IMR-90 (cell line): ENCODE measurements at places on chromosomes 5 and 9. TPM values are rescaled to one million over a fixed set of nuclear protein-coding genes. Genes with fewer than 3 reads are reported as not detected.
A peak's percentile ranks its signal among the peaks of the same experiment; 100 is the strongest.

DNA sequence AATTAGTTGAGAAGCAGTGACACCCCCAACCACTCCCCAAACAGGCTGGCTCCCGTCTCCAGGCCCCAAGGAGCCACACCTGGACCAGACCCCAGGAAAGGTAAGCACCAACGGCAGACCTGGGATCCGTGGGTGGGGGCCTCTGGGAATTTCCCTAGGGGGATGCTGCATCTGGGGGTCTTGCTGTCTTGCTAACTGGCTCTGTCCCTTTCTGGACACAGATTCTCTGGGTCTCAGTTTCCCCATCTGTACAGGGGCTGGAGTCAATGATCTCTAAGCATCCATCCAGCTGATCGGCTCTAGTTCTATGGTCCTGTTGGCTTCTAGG is 27.9 kb upstream of the IL17B start:
- DNase-seq: no peak

Gene SLC46A2
- not detected in 2 replicates for total RNA-seq

GRCh38 chr5:138455232-138455930 is 9.9 kb upstream of the EGR1 start:
- no peak for DNase-seq

Gene CYLC2
- total RNA-seq: not detected in 2 replicates

- no peak for DNase-seq
Observed at GRCh38 chr5:51829691-51830090, 446.4 kb downstream of the ISL1 start.

Gene ANKRD33B
- total RNA-seq: 2.5 and 2.8 TPM in 2 replicates

GRCh38 chr9:77424993-77425392 is 223.1 kb downstream of the GNA14 start:
- peak; percentile 68 for DNase-seq

DNA sequence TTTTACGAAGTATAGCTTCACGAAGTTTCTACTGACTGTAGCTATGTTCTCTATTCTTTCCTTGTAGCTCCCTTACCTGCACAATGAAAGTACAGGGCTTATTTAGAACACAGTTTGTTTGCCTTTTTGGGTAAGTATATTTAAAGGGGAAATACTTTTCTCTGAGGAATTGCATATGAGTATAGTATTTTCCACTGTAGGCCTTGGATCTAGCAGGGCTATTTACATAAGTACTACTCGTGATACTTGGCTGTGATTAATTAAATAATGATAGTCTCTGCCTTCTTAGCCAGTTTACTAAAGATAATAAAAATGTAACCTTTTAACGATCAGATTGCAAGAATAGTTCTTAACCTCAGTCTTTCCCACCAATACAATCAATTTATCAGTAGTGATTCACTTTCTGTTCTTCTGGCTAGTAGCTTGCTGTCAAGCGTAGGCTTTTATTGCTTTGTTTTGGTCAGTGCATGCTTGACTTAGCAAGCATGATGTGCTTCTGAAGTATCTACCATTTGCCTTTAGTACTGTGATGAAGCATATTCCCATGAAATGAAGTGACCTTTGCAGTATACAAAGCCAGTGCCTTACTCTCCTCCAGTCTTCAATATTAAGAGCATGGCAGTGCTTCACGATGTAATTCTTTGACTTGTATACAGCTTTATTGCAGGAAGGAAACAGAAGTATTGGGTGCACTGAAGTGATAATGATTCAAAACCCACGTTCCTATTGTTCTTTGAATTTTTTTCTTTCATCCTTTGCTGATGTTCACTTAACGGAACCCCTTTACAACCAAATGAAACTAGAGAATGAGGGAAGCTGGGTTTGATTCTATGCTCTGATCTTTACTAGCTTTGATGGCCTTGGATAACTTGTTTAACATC is 64.2 kb downstream of the SLC44A1 start:
- no peak for DNase-seq

GRCh38 chr5:29161399-29162291 is 2031.8 kb upstream of the CDH6 start:
- no peak for DNase-seq

GRCh38 chr9:136007934-136008692 is 46.9 kb upstream of the UBAC1 start:
- peak; percentile 88 for DNase-seq

DNA sequence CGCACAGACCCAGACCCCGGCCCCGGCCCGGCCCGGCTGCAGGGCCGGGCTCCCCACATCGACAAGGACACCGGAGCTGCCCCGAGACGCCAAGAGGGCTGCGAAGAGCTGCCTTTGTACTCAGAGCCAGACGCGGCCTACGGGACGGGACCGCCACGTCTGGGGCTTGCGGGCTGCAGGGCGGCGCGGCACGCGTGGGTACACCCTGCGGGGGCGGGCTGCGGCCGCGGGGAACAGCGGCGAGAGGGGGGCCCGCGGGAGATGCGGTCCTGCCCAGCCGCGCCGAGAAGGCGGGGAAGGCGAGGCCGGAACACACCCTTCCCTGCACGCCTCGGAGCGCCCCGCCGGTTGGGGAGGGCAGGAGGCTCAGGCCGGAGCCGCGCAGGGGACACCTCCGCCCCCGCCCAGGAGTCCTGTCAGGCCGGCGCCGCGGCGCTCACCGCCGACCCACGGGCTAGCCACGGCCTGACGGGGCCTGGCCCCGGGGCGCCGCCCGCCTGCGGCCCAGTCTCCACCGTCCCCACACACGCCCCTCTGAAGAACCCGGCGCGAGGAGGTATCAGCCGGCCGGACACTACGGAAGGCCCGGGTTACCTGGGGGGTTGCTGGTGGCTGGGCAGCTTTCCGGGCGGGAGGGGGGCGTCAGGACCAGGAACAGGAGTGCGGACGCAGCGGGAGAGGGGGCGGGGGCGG is 478 bp downstream of the RAB14 start:
- DNase-seq: no peak

DNA sequence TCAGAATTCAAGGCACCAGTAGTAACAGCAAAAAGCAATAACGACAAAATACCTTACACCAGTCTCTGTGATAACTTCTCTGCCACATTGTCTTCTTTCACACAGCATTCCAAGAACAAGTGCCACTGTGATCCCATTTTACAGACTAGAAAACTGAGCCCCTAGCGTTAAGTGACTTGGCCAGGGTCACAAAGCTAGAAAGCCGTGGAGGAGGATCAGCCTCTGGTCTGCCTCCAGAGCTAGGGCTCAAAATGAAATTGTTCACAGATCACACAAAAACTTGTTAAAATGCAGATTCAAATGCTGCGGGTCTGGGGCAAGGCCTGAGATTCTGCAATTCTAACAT is 154.1 kb downstream of the FAM114A2 start:
- no peak for DNase-seq

- DNase-seq: no peak
Observed at GRCh38 chr9:100084734-100085133, 14.1 kb downstream of the ERP44 start.

Gene TRIM36
- under 0.01 and 0.18 TPM in 2 replicates for total RNA-seq

DNA sequence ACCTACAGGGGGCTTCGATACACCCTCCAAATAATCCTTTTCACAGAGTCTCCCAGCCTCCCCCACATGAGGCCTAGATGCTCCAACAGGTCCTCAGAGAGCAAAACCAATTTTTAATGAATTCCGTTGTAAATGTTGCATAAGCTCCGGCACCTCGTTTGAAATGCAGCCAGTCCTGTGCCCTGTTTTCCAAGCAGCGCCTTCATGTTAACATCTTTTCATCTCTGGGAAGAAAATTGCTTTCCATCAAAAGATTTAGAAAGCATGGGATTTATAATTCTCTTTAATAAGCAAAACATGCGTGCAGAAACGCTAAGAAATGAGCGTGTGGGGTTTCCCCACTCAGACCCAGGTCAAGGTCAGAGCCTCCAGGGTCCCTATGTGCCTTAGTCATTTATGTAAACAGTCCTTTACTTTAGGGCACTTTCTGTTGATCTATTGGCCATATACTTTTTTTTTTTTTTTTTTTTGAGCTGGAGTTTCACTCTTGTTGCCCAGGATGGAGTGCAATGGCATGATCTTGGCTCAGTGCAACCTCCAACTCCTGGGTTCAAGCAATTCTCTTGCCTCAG is 177.5 kb upstream of the S1PR3 start:
- no peak for DNase-seq

DNA sequence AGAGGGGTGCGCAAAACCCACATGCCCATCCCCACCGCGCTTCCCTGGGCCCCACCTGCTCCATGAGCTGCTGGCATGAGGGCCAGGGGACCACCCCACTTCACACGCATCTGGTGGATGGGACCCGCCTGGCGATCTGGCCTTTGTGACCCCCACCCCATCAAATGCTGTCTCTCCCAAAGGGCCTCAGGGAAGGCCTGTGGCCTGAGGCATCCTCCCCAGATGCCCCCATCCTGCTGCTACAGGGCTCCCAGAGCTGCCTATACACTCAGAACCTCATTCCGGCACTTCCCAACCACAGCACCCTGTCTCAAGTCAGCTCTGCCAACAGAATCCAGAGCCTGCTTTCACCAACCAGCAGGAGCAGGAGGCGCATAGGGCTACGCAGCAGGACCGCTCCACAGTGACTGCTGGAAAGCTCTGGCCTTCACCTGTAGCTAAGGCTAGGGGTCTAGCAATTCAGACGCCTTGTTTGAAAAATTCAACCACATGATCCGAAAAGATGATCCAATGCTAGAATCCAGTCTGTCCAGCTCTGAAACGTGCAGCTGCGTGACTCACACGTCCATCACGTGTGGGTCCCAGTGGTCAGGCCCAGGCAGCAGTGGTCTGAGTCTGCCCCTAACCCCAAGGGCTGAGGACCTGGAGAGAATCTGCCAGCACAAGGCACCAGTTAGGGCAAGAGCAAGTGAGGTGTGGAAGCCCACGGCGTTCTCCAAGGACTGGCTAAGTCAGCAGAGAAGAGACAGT is 1.4 kb upstream of the SNAPC4 start:
- peak; percentile 25 for DNase-seq

DNA sequence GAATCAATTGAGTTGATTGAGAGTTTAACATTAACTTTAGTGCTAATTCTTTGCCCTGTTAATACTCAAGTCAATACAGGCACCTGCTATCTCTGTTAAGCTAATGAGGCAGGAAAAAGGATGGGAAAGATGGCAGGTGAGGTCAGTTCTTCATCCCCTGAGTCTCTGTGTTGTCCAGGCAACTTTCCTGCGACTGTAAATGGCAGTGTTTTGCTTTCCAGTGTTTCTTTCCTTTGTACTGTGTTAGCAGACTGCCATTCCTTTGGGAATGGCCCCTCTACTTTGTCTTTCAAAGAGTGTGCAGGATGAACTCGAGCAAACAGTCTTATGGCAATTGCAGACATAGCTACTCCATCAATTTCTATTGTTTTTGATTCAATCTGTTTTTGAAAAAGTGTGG is 202.2 kb upstream of the VLDLR start:
- DNase-seq: no peak

DNA sequence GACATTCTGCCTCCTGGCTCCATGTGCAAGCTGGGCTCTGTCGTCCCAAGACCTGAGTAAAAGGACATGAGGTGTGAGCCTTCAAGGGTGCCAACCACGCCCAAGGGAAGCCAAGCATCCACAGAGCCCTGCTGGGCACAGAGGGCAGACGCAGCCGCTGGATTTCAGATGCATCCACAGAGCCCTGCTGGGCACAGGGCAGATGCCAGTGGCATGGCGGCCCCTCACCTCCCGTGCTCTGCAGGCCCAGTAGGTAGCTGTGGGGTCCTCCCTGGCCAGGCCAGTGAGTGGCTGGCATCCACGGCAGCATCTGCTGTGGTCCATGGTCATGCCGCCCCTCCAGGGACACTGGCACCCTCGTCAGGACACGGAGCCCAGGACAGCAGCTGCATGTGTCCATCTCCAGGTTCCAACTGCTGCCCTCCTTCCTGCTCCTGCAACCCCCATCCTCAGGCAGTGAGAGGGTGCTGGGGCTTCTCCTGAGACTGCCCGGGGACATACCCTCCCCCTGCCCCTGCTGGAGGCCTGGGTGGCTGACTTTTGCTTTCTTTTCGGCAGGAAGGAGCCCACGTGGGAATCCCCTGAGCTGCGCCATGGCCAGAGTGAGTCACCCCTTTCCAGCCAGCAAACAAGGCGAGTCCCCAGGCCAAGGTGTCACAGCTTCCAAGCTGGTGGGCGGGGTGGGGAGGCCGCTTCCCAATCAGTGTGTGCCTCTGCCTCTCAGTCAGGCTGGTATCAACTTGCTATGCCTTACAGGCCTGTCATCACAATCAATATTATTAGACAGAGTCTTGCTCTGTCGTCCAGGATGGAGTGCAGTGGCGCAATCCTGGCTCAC is 4.0 kb upstream of the TRAF2 start:
- DNase-seq: peak; percentile 87

Gene SAP30L
- 9.7 and 13.1 TPM in 2 replicates for total RNA-seq

DNA sequence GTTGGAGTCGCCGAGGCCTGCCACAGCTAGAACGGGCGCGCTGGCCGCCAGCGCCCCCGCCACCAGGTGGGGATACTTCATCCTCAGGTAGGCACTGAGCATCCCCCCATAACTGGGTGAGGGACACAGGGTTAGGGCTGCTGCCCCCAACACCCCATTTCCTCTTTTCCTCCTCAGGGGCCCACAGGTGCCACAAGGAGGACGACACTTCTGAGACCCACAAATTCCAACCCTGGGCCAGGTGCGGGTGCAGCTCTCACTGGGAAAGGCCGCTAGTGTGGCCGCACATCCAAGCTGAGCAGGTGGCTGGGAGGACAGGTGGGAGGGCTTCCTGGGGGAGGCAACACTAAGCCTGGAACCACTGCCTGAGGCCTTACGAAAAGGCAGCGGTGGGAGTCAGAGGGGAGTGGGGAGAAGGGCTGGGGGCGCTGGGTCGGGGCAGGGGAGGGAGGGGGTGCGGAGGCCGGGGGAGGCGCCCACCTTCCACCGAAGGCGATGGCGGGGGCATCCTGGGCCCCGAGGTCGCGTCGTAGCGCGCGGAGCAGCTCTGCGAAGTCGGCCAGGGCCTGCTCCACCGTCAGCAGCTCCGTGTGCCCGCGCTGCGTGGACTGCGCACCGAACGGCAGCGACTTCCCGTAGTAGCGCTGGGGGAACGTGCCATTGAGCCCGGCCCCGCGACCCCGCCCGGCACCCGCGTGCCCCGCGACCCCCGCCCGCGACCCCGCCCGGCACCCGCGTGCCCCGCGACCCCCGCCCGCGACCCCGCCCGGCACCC is 961 bp downstream of the DPP7 start:
- DNase-seq: no peak
